Left forelimb (tissue), 1 donor: ENCODE measurements at places on chromosomes 6 and 20.

DNA sequence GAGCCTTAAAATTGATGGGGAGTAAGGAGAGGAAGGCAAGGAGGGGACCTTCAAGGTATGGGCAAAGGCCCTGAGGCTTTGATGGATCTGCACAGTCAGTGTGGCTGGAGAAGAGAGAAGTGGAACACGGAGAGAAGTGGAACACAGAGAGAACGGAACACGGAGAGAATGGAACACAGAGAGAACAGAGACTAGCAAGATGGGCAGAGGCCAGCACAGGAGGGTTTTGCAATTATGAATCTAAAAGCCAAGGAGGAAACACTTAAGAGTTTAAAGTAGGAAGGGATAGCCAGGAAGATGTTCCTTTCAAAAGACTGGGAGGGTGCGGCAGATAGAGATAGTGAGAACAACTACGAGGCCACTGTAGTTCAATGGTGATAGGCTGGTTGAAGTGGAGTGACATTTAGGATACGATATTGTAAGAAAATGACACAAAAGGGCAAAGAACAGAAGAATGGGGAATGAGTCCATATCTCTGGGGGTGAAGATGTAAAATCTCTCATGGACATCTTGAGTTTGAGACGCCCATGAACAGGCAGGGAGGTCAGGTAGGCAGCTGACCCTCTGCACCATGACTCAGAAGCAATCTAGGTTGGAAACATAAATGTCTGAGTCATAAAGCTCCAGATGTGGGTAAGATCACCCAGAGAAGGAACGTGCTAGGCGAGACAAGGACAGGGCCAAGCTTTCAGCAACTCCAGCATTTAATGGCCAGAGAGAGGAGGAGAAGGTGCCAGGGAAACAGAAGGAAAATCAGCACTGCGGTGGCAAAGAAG lies 25.4 kb downstream of the ZMYND8 start:
- DNase-seq: no peak

- DNase-seq: no peak
These were observed 4.4 kb upstream of the PHACTR3 start for GRCh38 chr20:59599941-59600340.

GRCh38 chr6:55833284-55833683 lies 42.1 kb downstream of the BMP5 start:
- no peak for DNase-seq

GRCh38 chr6:142045380-142046278 lies 87.1 kb upstream of the GJE1 start:
- no peak for DNase-seq

DNA sequence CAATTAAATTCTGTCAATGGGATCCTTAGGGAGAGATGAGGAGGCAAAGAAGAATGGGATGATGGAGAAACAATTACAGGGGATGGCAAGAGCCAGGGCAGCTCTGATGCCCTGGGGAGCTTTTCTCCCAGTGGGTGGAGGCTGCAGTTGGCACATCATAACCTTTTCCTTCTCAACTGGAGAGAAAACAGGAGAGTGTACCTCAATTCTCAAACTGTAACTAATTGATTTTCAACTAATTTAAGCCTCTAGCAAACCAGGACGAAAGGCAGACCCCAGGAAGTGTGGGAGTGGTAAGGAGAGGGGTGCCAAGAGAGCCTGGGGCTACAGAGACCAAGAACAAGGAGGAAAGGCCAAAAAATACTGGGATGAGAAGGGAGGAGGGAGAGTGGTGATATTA lies 5.7 kb downstream of the BMP5 start:
- no peak for DNase-seq

GRCh38 chr20:32387252-32387651 lies 29.1 kb downstream of the ASXL1 start:
- no peak for DNase-seq

- no peak for DNase-seq
These were observed 64.7 kb downstream of the BTBD3 start for GRCh38 chr20:11982289-11982954.

DNA sequence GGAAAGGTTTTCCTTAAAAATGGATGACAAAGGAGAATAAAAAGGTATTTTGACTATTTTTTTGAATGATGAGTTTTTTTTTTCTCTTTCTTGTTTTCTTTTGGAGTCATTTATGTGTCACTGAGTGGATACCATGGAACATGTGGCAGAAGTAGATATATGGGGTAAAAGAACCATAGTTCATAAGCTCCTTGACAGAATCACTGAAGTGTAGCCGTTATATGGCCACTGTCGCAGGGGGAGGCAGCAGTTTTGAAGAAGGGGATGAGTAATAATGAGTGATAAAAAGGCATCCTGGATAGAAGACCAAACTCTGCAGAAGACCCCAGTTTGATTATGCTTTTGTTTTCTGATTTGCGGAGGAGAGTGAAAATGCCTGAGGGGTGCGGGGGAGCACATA lies 15.5 kb downstream of the PTPN1 start:
- no peak for DNase-seq

DNA sequence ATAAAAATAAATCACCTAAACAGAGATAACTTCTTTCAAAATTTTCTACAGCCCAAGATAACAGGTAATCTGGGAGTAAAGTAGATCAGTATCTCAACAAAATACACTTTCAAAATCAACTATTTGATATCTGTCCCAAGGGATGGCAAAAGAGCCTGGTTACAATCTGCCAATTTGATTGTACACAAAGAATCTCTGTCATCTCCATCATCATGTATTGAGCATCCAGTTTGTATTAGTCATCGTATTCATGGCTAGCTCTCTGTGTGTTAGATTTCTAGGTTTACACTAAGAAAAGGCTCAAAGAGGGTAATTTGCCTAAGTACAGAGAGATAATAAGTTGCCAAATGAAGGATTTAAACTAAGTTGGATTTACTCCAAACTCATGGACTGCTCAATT lies 329.0 kb upstream of the NRSN1 start:
- no peak for DNase-seq

GRCh38 chr6:100899202-100899601 lies 18.1 kb upstream of the ASCC3 start:
- DNase-seq: no peak

DNA sequence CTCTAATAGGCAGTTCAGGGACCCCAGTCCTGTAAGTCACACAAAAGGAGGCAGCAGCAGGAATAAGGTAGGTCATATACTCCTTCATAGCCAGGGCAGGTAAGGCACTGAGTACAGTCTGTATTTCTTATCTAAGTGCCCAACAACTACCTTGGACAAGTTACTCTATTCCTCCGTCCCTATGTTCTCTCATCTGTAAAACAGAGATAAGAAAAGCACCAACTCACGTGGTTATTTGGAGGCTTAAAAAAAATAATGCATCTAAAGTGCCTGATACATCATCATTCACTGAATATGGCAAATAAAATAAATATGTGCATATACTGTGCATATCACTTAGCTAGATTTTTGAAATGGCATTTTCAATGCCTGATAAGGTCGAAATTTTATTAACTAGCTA lies 298.1 kb upstream of the CDYL start:
- DNase-seq: no peak

DNA sequence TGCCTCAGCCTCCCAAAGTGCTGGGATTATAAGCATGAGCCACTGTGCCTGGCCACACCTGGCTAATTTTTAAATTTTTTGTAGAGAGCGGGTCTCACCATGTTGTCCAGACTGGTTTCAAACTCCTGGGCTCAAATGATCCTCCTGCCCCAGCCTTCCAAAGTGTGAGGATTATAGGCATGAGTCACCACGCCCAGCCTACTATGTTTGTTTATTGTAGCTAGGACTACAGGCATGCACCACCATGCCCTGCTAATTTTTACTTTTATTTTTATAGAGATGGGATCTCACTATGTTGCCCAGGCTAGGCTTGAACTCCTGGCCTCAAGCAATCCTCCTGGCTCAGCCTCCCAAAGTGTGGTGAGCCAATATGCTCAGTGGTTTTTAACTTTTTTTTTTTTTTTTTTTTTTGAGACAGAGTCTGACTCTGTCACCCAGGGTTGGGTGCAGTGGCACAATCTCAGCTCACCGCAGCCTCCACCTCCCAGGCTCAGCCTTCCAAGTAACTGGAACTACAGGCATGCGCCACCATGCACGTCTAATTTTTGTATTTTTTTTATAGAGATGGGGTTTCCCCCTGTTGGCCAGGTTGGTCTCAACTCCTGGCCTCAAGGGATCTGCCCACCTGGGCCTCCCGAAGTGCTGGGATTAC lies 12.0 kb upstream of the DDX43 start:
- DNase-seq: no peak

- DNase-seq: no peak
These were observed 152.2 kb upstream of the EXOC2 start for GRCh38 chr6:845101-845500.

- no peak for DNase-seq
These were observed 14.1 kb upstream of the ZSCAN12 start for GRCh38 chr6:28413681-28414080.

- DNase-seq: no peak
These were observed 7.4 kb upstream of the ULBP3 start for GRCh38 chr6:150076196-150076893.

GRCh38 chr20:38905375-38905774 lies 20.8 kb upstream of the FAM83D start:
- no peak for DNase-seq

DNA sequence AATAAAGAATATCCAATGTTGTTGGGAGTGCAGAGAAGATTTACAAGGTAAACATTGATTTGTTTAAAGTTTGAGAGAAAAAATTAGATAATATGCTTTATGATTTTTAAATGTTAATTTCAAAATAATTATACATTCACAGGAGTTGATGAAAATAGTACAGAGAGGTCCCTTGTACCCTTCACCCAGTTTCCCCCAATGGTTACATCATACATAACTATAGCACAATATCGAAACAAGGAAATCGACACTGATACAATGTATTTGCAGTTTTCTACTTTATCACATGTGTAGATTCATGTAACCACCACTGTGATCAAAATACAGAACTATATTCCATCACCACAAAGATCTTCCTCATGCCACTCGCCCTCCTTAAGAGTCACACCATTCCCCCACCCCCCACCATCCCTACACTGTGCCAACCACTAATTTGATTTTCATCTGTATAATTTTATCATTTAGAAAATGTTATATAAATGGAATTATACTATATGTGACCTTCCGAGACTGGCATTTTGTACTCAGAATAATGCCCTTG lies 11.7 kb upstream of the HLA-DRA start:
- no peak for DNase-seq
